ENCODE measurements at places on chromosomes 3 and 15.

DNA sequence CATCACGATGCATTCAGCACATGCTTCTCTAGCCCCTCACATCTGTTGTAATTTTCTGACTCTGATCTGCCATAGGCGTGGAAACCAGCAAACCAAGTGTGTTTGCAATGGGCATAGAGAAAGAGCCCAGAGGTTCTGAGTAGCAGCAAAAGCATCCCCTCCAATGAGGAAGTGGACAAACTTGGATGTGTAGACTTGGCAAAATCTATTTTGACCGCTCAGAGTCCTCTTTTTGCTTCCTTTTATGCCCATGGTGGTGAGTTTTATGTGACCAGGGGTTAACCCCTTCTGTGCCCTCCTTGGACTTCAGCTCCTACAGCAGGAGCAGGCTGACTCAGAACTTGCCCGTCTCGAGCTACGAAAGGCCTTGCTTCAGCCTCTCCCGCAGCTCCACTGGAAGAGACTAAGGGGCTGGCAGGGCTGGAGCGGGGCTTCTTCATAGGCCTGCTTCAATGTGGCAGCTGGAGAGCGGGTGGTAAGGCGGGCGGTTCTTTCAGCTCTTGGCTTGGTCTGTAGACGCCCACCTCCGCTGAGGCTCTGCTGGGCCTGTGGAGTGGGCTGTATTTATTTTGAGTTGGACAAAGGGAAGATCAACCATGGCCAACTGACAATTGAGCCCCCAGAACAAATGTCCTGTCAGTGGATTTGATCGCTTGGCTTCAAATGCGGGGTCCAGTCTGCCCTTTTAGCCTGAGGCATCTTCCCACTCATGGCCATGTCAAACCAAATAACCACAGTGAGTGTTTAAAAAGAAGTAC, 6.5 kb upstream of the ETV5 start:
- DNase-seq, result no peak

DNA sequence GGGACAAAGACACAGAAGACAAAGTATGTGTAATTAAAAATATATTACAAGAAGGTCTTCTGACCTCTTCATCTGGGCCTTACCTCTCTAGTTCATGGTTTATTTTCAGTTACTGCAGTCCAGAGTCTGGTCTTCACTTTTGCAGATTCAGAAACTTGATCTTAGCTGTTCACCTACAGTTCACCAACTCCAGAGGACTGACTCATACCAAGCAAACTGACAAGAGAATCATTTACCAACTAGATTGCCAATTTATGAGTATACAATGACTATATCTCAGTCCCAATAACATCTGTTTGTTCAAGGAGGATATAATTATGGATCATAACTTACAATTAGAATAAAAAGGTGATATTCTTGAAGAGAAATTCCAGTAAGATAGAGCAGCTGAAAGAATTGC, 9.0 kb downstream of the P2RY1 start:
- no peak for DNase-seq

- no peak for DNase-seq
Observed at GRCh38 chr15:28991236-28992171, 105.7 kb downstream of the APBA2 start.

DNA sequence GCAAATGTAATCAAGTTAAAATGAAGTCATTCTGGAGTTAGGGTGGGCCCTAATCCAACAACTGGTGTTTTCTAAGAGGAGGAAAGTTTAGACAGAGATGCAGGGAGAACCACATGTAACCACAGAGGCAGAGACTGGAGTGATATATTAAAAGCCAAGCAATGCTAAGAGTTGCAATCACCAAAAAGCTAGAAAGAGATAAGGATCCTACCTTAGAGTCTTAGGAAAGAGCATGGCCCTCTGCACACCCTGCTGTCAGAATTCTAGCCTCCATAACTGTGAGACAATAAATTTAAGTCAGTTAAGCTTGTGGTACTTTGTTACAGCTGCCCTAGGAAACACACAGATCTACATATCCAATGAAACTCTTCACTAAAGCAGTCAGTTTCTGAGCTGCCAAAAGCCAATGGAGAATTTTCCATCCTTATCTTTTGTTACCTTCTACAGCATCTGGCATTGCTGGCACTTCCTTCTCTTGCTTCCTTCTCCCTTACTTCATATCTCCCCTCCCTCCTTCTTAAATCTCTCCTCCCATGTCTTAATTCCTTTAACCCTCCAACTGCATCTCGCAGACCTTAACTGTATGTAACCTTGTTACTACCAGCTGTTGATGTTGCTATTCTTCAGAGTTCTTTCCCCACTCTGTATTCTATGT, 11.2 kb downstream of the DCBLD2 start:
- no peak for DNase-seq

GRCh38 chr15:65812467-65812866, 20.4 kb upstream of the DENND4A start:
- DNase-seq, result no peak

- DNase-seq, result no peak
Observed at GRCh38 chr3:117820658-117821299, 1111.2 kb downstream of the TUSC7 start.

DNA sequence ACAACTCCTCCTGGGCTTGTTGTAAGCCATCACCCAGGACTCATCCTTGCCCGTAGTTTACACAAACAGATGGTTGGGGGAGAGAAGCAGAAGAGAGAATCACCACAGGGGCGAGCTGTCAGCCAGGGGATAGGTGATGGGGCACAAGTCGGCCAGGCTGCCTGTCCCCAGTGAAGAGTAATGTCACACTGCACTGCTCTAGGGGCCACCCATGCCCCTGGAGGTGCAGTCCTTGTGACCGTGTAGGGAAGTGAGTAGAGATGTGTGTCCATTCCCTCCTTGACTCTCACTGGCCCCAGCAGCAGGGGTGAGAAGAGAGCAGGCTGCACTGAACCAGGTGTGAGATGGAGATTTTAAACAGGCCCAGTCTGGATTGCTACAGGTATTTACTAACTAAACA, 17.1 kb upstream of the PRSS50 start:
- no peak for DNase-seq

DNA sequence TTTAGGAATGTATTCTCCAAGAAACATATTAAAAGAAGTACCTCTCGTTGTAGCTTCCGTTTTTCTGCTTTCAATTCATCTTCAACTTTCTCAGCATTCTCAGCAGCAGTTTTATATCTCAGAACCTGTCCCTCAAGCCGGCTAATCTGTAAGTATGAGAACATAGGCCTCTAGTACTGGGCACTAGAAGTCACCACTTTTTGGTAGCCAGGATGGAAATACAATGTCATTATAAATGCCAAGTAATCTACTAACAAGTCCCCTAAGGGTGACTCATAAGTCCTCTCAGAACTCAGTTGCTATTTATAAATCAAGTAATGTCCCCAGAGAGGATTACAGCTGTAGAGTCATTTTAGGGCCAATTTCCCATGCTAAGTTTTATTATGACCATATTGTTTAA, 61.1 kb downstream of the MLH1 start:
- no peak for DNase-seq

GRCh38 chr15:49864251-49864650, 243.4 kb downstream of the DTWD1 start:
- DNase-seq, result no peak

- peak; percentile 67 for DNase-seq
Observed at GRCh38 chr3:70527026-70527425, 214.6 kb upstream of the MDFIC2 start.

DNA sequence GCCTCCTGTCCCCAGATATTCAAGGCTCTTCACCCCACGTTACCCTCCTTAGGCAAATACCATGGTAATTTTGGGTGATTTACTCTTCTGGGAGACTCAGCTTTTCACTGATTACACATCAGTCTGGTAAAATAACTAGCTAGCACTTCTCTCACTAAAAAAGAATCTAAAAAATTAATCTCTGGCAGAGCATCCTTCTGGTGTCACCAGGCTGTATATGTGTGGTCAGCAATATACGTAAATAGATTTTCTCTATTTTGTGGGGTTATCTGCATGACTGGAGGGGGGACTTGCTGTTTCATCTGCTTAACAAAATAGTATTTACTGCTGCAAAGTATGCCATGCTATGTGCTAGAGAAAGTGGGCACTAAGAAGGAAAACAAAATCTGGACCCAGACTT, 45.1 kb downstream of the LRRC28 start:
- no peak for DNase-seq

DNA sequence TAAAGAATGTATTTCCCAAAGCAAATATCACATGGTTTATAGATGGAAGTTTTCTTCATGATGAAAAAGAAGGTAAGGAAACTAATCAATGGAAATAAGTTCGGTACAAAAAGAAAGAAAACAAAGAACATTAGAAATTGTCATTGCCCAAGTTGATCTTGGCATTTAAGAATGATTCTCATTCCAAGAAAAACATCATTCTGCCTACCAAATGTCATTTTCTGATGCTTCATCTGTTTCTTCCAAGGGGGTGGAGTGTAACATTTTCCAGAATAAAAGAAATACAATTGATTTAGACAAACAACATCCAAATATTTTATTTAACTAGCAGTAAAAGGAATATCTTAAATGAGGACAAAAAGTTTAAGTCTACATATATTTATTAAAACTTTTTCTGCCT, 3.0 kb upstream of the ZBED2 start:
- no peak for DNase-seq

DNA sequence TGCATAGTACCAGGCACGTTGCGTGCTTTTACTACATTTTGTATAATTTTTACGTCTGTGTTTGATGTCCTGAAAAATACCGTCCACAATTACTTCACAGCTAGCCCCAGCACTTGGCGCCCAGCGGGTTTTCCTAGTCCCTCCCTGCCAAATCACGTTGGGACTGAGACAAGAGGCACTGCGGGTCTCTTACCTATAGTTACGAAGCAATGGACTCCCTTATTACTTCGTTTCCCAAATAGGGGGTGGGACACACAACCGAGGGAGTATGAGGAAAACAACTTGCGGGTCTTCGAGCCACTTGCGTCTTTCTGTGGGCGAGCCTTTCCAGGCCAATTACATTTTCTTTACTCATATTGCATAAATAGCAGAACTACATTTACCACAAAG, 620 bp upstream of the CMSS1 start:
- no peak for DNase-seq

GRCh38 chr3:14392231-14392630, 10.2 kb upstream of the SLC6A6 start:
- no peak for DNase-seq

GRCh38 chr15:48876057-48876456, 1.9 kb upstream of the EID1 start:
- DNase-seq, result no peak

DNA sequence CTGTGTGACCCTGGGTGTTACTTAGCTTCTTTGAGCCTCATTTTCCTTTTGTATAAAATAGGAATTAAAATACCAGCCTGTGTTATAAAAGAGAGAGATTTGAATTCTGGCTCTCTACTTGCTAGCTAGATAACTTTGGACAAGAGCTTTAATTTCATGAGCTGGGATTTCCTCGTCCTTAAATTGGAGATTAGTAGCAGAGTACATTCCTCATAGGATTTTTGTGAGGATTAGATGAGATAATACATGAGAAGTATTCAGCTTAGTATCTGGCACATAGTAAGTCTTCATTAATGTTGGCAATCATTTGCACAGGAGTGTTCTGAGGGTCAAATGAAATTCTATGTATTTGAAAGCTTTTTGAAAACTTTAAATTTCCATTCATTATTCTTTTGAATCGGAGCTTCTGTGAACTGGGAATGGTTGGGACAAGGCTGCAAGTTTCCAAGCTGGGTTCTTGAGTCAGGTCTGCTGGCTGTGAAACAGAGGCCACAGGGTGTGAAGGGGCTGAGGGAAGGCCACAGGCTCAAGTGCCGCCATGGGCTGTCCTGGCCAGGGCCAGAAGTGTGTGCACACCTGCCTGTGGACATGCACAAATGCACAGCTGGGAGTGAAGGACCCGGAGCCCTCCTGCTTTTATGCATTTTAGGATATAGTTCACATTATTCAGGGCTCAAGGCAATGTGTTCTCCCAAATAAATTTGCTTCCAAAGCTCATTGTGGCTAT, 17.2 kb downstream of the ALPK3 start:
- DNase-seq, result no peak

DNA sequence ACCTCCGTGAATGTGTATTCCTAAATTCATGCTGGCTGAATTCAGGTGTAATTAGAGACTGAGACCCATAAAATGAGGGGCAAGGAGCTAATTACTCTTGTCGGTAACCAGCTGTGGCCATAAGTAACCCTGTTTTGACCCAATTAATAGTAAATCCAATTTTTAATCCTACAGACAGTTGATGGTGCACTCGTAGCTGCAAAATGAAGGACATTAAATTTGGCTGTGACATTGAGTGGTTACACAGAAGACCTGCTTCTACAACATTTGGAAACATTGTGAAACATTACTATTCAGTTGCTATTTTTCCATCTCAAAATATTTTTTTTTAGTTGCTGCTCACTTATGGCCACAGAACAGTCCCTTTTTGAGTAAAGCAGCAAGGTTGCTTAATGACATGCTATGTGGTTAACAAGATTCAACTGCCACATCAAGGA, 33.0 kb downstream of the MBNL1 start:
- no peak for DNase-seq

GRCh38 chr3:185677146-185677829, 91.2 kb downstream of the SENP2 start:
- DNase-seq, result peak; percentile 77

DNA sequence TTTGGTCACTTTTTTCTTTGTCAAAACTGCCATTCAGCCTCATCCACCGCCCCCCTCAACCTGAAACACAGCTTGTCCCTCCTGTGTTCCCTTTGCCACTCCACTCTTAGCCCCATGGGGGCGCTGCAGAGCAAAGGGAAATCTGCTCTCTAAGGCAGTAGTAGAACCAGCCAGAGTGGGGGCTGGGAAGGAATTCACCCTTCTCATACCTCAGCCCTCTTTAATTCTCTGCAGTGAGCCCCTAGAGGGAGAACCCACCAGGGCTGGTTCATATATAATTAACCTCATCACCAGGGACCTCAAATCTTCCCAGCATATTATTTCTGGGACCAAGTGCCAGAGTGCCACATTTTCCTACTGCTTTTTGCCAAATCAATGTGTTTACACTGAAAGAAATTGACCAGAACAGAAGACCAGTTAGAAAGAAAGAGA, 2.8 kb upstream of the BCL6 start:
- DNase-seq, result peak; percentile 97

DNA sequence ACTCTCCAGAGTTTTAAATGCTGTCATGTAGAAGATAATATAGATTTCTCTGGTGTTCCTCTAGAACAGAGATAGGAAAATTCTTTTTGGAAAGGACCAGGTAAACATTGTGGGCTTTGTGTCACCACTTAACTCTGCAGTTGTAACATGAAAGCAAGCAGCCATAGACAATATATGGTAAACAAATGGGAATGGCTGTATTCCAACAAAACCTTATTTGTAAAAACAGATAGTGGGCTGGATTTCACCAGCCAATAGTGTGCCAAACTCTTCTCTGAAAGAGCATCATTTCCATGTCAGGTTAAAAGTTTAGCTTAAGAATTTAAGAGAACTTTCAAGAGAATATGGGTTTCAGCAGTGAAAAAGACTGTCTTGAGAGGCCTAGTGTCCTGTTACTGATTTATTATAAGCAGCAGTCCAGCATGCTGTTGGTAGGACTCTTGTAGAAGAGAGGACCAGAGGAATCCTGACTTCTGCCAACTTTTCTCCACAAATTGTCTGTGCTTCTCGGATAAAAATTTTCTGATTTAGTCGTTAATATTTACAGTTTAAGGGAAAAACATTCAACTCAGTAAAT, 107.7 kb downstream of the TCF12 start:
- no peak for DNase-seq

- DNase-seq, result no peak
Observed at GRCh38 chr15:68416158-68416535, 15.8 kb downstream of the ITGA11 start.

GRCh38 chr15:29942143-29942542, 119.9 kb upstream of the TJP1 start:
- peak; percentile 73 for DNase-seq

- DNase-seq, result no peak
Observed at GRCh38 chr15:64249883-64250575, 87.2 kb upstream of the PPIB start.
